H9 (cell line): ENCODE measurements at places on chromosomes 7 and 10. TPM values are rescaled to one million over a fixed set of nuclear protein-coding genes. Genes with fewer than 3 reads are reported as not detected.

Gene FOXI2
- 0.29 and 0.42 TPM in 2 replicates for total RNA-seq

Gene TET1
- 52.1 and 53.4 TPM in 2 replicates for total RNA-seq

GRCh38 chr7:11835260-11835659 is 3.3 kb upstream of the THSD7A start:
- H3K4me1 ChIP-seq = no peaks in the 10 kb centered on the region
- DNase-seq = no peak
- no peak overlapping the region for H3K4me3 ChIP-seq
- H3K27me3 ChIP-seq = no peaks in the 10 kb centered on the region; the same call in 1 of the 2 replicates
- no peak overlapping the region for H3K27ac ChIP-seq
- H3K36me3 ChIP-seq = peaks cover 15% of the 10 kb centered on the region

DNA sequence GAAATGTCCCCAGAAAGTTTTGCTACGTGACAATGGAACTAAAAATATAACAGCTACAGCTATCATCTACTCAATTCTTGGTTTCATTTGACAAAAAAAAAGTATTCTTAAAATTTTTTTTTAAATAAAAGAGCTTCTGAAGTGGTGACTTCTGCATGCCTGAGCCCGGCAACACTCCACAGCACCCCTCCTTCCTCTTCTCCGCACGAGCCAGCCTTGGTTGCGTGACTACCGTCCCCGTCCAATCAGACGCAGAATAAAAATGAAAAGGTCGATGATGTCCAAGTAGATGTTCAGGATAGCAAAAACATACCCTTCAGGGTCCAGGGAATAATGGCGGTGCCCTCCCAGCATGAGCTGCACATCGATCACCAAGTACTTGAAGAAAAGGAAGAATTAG is 34.5 kb upstream of the GATAD1 start:
- DNase-seq = no peak
- no peaks in the 10 kb centered on the region for H3K36me3 ChIP-seq
- no peak overlapping the region for H3K4me3 ChIP-seq
- H3K27ac ChIP-seq = no peak overlapping the region
